ENCODE measurements at places on chromosomes 11 and 22.

GRCh38 chr11:59263225-59263894 lies 50.6 kb upstream of the MPEG1 start:
- DNase-seq, result no peak

GRCh38 chr11:69825037-69825834 lies 6.0 kb upstream of the FGF3 start:
- no peak for DNase-seq

DNA sequence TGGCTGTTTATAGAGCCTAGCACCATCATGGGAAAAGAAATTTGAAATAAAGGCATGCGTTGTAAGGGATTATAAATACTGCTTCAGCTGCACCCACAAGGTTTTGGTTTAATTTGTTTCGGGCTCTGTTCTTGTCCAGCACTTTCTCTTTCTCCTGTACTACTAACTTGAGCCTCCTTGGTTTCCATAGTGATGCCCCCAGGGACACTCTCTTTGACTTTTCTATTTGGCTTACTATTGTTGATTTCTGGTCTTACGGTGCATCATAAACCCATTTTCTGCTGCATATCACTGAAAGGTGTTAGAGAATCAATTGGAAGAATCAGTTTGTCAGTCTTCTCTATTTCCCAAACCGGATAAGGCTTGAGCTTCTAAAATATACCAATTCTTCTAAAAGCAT lies 1674.3 kb upstream of the RAG2 start:
- DNase-seq, result no peak

- no peak for DNase-seq
Measured at GRCh38 chr11:93159721-93160120, 38.1 kb downstream of the SLC36A4 start.

DNA sequence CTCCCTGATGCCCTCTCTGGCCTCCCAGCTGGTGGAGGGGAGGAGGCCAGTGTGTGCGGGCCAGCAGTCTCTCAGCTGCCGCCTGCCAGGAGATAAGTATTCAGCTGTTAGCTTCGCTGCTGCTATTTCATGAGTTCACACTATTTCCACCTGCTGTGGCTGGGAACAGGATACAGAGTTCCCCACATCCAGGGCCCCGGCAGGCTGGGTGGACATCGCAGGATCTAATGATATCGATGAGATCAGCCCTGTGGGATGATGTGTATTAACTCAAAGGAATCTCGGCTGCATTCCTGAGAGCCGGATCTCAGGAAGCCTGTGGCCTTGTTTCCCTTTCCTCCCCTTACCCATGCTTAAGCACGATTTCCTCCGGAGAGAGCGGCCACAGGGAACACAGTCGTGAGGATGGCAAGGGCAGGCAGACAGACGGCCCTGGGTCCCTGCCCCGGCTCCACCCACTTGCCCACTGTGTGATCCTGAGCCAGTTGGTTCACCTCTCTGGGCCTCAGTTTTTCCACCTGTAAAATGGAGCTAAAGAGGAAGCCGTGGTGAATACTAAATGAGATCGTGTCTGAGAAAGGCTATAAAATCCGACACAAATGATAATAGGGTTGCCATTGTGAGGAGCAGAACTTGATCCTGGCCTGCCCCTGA lies 6.5 kb upstream of the PVALB start:
- DNase-seq, result no peak
